ENCODE measurements at places on chromosomes 1 and 21.
A peak's percentile ranks its signal among the peaks of the same experiment; 100 is the strongest.

- peak; percentile 3 for DNase-seq
Measured at GRCh38 chr1:158112994-158113758, 67.5 kb upstream of the CD1D start.

DNA sequence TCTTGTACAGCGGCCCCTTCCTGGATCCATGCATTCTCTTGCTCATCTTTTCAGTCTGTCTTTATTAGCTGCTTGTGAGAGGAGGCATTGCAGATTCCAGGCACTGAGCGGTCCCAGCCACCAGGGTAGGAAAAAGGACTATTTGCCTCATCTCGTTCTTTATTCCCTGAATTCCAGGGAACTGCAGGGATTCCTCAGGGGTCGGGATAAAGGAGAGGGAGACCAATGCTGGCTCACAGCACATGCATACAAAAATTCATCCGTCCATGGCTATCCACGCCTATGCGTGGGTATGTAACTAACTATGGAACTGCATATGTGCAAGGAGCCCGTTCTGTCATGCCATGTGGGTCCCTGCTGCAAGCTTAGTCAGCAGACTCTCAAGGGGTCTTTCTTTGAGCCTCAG lies 879 bp upstream of the PLPPR5 start:
- no peak for DNase-seq

DNA sequence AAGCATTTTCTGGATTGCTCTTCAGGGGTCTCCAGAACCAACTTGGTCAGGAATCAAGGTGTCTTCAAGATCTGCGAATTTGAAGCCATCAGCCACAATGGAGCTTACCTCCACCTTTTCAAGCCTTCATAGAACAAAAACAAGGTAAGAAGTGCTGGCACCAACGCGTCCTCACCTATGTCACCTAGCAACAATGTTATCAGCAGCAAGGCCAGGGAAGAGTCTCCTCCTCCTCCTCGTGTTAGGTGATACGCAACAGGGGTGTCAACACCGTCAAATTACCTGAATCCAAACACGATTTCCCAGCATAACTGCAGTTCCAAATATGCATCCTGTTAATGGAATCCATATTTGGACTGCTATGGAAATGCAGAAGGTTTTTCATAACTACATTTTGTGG lies 4.1 kb upstream of the TIAM1 start:
- no peak for DNase-seq

DNA sequence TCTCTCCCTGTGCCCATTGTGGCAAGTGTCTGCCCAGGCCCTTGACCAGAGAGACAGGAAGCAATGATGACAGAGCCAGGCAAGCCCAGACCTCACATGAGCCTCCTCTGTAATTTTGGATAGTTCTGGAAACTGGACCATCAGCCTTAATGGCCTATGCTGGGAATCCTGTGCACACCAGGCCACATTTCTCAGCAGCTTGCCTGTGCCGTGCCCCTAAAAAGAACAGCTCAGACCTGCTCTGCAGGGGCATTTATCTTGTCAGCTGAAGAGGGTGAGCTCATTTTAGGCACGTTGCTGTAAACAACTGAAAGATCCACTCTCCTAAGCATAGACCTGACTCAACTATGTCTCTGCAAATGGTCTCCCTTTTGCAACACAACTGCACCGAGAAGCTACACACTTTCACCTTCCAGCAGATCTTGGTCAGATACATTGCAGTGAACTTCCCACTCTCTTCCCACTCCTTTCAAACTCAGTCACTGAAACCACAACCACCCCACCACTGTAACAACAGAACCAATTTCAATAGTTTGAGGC lies 53.5 kb upstream of the BACH1 start:
- no peak for DNase-seq

GRCh38 chr1:232705815-232706575 lies 76.1 kb upstream of the SIPA1L2 start:
- DNase-seq = no peak

DNA sequence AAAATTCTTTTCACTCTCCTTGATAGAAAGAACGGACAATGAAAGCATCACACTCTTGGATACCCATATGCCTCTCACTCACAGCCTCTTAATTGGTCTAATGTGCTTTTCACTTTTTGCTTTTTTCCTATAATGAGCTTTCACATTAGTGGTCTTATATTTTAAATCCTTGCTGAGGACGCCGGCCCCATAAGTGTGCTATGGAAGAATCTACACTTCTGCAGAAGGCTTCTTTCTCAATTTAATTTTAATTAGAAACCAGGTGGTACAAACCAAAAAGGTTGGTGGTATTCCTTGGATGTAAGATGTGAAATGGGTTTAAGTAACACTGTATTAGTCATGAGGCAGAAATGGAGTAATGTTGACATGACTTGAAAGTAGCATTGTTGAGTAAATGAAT lies 190.6 kb upstream of the NFIA start:
- no peak for DNase-seq

- no peak for DNase-seq
Measured at GRCh38 chr1:206049293-206049692, 3.7 kb upstream of the RHEX start.

- no peak for DNase-seq
Measured at GRCh38 chr1:174577681-174578080, 129.9 kb downstream of the GPR52 start.

- DNase-seq = no peak
Measured at GRCh38 chr1:56551691-56552090, 27.7 kb downstream of the PLPP3 start.

DNA sequence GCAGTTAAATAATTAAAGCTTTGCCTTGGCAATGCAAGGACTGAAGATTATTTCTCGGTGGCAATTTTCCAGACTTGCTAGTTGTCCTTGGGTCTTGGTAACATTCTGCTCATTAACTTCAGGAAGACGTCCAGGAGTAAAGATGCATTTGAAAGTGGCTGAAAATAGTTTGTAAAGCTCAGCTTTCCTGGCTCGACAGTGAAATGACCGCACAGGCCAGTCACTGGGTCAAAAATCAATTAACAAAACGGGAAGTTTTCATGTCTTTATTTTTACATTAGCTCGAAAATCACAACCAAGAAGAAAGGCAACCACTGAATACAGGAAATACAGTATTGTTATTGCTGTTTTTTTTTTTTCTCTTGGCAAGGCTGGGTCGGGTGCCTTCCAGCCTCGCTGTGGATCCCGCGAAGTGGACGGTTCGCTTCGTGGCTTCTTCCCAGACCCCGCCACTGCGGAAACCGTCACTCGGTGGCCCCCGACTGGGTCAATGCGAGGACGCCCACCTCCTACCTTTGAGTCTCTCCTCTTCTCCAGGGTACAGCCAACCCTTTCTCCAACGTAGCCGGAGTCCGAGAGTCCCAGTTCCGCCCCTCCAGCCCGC lies 479 bp upstream of the SNX7 start:
- DNase-seq = no peak

DNA sequence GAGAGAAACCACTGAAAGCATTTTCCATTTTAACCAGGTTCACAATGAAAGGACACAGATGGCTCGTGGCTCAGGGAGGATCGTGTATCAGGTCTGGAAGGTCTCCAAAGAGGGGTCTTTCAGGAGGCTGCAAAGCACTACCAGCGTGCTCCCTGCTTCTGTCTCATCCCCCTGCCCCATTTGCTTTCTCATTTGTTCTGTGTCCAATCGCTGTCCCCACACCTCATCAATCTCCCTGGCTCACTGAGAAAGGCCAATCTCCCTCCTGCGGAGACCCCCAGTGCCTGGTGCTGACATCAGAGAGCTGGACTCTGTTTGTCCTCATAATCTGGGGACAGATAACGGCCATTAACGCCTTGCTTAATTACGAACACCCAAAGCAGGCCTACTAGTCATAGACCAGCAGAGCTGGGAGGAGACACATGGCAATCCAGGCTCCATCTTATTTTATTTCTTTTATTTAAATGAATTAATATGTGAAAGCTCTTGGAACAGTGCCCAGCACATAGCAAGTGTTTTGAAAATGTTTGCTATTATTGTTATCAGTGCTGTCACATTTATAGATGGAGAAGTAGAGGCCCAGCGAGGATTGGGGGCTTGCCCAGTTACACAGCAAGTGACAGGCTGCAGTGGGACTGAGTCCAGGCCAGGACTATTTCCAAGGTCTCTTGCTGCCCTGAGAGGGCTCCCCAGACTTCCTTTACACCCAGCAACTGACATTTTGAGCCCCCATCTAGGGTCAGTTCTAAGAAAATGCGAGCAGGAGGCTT lies 341.0 kb upstream of the USP24 start:
- no peak for DNase-seq

DNA sequence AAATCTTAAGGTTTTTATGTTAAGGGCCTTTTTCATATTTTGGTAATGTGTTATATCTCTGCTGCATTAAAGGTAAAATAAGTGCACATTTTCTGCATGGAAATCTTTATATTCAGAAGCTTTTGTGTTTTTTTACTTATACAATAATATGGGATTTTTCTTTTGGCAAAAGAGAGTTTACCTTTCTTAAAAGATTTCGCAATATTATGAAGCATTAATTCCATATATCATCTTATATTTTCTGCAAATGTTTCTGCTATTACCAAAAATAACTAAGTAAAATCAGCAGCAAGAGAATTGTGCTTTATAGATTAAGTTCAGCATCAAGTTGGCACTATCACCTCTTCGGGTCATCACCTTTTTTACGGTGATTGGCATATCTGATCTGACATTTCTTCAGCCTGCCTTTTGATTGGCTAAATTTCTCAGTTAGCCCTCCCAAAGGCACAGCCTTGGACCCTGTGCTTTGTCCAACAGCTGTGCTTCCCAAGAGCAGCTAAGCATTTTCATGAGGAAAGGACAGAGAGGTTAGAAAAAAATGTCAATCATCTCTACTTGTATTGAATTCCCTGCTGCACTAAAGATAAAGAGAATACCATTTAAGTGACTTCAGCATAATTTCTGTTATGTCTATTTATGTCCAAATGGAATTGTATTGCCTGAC lies 767.1 kb upstream of the PRMT6 start:
- no peak for DNase-seq

GRCh38 chr21:21973806-21974205 lies 975.6 kb downstream of the NCAM2 start:
- DNase-seq = no peak

- DNase-seq = no peak
Measured at GRCh38 chr21:16180614-16181013, 450.8 kb downstream of the USP25 start.

DNA sequence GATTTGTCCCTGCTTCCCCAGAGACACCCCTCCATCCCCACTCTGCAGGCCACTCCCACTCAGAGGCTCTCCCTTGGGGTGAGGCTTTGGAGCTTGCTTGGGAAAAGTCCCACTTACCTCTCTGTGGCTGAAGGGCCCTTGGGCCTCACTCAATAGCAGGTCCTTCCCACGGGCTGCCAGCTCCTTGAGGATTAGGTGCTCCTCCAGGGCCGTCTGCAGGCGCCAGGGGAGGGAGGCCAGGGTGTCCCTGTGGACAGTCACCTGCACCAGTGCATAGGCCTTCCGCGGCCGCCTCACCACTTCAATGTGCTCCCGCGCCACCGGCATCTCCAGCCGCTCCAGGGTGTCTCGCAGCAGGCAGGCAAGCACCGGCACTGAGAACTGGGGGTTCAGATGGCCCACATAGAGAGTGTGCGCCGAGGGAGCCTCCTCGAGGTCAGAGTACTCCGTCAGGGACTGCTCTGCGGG lies 1.4 kb downstream of the SLFNL1 start:
- DNase-seq = no peak

GRCh38 chr1:22321917-22322316 lies 129.7 kb upstream of the ZBTB40 start:
- no peak for DNase-seq

GRCh38 chr1:31707711-31708110 lies 3.9 kb upstream of the COL16A1 start:
- DNase-seq = no peak

DNA sequence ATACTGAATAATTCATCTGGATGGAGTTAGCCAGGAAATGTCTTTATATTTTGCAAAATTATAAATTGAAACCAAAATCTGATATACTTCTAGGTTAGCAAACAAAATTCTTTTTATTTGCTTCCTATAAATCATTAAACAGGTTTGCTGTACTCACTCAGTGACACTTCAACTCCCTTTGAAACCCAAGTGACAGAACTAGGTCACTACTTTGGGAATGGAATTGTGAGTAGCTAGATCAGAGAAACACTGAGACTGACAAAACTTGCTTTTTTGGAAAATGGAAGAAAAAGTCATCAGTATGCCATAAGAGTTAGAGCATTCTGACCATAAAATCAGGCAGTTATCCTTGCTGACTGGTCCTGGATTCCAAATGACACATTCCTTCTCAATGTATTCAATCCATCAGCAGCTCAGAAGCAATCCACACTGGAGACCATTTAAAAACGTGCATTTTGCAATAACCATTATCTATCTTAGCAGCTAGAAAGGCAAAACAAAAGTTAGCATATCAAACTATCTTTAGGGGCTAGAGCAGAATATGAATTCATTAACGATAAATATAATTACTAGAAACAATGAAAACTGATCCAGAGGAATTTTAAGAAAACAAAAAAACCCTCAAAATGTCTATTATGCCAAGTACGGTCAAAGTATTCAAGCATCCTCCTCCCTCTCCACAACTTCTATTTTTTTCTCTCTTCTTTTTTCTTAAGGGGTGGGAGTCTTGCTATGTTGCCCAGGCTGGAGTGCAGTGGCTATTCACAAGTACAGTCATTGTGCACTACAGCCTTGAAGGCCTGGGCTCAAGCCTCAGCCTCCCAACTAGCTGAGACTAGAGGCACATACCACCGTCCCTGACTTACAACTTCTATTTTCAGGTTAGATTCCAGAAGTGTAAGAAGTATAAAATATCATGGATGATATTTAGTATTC lies 60.1 kb downstream of the HNRNPR start:
- DNase-seq = no peak

DNA sequence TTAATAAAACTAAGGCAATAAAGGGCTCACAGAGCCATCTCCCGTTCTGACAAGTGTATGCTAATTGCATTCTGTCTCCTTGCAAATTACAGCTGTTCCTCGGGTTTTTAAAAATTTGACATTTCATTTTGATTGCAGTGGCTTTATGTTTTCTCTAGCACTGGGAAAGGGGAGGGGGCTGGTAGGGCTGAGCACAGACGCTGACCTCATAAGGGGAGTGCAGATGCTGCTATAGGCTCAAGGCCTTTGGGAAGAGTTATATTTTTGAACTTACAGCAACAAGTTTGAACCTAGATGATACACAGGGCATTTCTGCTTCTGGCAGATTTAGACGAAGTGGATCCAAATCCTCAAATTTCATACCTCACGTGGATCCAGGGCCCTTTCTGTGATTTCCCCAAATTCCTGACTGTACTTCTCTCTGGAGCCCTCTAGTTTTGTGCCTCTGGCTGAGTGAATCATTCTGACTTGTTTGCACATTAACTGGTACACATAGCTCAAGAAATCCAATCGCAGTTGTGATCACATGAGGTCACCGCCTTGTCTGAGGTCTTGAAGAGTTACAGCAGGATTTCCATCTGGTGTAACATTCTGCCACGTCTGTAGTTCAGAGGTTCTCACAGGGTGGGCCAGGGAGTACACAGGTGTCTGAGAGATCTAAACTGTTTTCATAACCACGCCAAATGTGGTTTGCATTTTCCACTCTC lies 230.3 kb downstream of the C1orf94 start:
- DNase-seq = no peak
